Mesenchymal stem cell (in vitro differentiated cells and primary cell): ENCODE measurements at places on chromosomes 5 and 9.
A peak's percentile ranks its signal among the peaks of the same experiment; 100 is the strongest.

GRCh38 chr9:107929443-107929842 is 439.9 kb upstream of the KLF4 start:
- no peaks in the 10 kb centered on the region for H3K4me1 ChIP-seq
- H3K4me3 ChIP-seq, result no peak overlapping the region
- no peaks in the 10 kb centered on the region for H3K36me3 ChIP-seq
- peak; percentile 80 for DNase-seq
- H3K27ac ChIP-seq, result no peak overlapping the region
- no peaks in the 10 kb centered on the region for H3K27me3 ChIP-seq

GRCh38 chr9:4243877-4244812 is 55.7 kb downstream of the GLIS3 start:
- H3K4me1 ChIP-seq, result peaks cover 9% of the 10 kb centered on the region
- H3K27me3 ChIP-seq, result no peaks in the 10 kb centered on the region
- peaks cover 3% of the 10 kb centered on the region for H3K36me3 ChIP-seq
- H3K27ac ChIP-seq, result peak overlapping the region; percentile 39

- no peak overlapping the region for H3K27ac ChIP-seq
- H3K27me3 ChIP-seq, result peaks cover 2% of the 10 kb centered on the region
- DNase-seq, result peak; percentile 32
- H3K4me3 ChIP-seq, result no peak overlapping the region
- H3K36me3 ChIP-seq, result no peaks in the 10 kb centered on the region
Measured at GRCh38 chr5:15463231-15463980, 36.6 kb upstream of the FBXL7 start.

GRCh38 chr5:170277867-170278281 is 19.7 kb downstream of the LCP2 start:
- H3K27me3 ChIP-seq, result peaks cover 25% of the 10 kb centered on the region
- H3K36me3 ChIP-seq, result no peaks in the 10 kb centered on the region
- no peak overlapping the region for H3K27ac ChIP-seq
- no peak overlapping the region for H3K4me3 ChIP-seq
- DNase-seq, result no peak
- H3K4me1 ChIP-seq, result peaks cover 3% of the 10 kb centered on the region

- H3K36me3 ChIP-seq, result no peaks in the 10 kb centered on the region
- no peaks in the 10 kb centered on the region for H3K27me3 ChIP-seq
- H3K27ac ChIP-seq, result no peak overlapping the region
- H3K4me1 ChIP-seq, result no peaks in the 10 kb centered on the region
- H3K4me3 ChIP-seq, result no peak overlapping the region
Measured at GRCh38 chr5:95668728-95669127, 14.1 kb downstream of the SPATA9 start.

DNA sequence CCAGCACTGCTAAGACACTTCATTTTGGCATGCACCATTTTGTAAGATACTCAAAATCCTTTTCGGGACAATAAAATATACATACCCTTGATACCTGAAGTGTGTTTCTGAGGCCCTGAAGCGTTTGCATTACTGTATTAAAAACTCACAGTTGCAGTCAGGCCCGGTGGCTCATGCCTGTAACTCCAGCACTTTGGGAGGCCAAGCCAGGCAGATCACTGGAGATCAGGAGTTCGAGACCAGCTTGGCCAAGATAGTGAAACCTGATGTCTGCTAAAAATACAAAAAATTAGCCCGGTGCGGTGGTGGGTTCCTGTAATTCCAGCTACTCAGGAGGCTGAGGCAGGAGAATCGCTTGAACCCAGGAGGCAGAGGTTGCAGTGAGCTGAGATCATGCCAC is 2.5 kb upstream of the EIF4EBP3 start:
- no peaks in the 10 kb centered on the region for H3K27me3 ChIP-seq
- no peak overlapping the region for H3K4me3 ChIP-seq
- peaks cover 60% of the 10 kb centered on the region for H3K36me3 ChIP-seq
- no peak overlapping the region for H3K27ac ChIP-seq
- H3K4me1 ChIP-seq, result peaks cover 26% of the 10 kb centered on the region

DNA sequence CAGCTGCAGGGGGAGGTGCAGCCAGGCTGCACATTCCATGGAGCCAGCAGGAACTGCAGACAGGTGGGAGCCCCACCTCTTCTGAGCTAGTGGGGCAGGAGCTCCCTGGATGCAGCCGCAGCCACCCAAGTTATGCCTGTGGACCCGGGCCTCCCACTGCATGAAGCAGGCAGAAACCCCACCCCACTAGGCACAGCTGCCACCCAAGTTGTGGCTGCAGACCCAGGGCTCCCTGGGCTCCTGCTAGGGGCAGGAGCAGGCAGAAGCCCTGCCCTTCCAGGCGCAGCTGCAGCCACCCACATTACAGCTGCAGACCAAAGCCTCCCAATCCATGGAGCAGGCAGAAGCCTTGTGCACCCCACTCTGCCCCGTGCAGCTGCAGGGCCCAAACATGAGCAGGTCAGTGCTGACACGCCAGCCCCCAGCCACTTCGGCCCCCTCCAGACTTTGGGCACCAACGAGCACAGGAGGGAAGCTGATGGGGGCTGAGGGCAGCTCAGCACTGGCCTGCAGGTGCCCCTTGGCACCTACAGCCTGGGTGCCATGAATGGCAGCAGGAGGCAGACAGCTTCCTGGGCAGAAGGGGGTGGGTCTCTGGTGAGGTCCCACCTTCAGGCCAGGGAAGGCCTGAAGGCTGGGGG is 106.9 kb downstream of the C9orf50 start:
- no peaks in the 10 kb centered on the region for H3K27me3 ChIP-seq
- H3K4me1 ChIP-seq, result no peaks in the 10 kb centered on the region
- H3K36me3 ChIP-seq, result no peaks in the 10 kb centered on the region
- DNase-seq, result no peak

GRCh38 chr9:31612336-31613030 is 772.0 kb upstream of the ACO1 start:
- H3K4me3 ChIP-seq, result no peak overlapping the region
- no peaks in the 10 kb centered on the region for H3K4me1 ChIP-seq
- no peak overlapping the region for H3K27ac ChIP-seq
- H3K27me3 ChIP-seq, result no peaks in the 10 kb centered on the region

- no peaks in the 10 kb centered on the region for H3K4me1 ChIP-seq
- H3K27me3 ChIP-seq, result no peaks in the 10 kb centered on the region
Measured at GRCh38 chr5:180540050-180540694, 46.0 kb downstream of the CNOT6 start.

DNA sequence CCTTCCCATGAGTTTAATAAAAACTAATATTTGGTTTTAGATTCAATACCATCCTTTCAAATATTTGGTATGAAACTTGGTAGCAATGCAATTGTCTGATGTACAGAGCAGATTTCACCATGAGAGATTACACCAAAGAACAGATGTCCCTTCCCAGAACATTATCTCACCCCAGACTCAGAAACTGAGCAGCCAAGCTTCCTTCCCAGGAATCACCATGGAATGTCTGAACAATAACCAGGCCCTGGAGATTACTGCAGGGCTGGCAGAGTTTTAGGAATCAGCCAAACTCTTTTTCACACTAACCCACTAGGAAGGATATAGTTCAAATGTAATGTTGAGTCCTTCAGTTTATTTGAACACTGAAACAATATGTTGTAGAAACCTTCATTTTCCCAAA is 23.9 kb downstream of the CLTA start:
- H3K27ac ChIP-seq, result peak overlapping the region; percentile 33
- peaks cover 12% of the 10 kb centered on the region for H3K4me1 ChIP-seq
- peak; percentile 61 for DNase-seq
- peaks cover 90% of the 10 kb centered on the region for H3K36me3 ChIP-seq
- no peaks in the 10 kb centered on the region for H3K27me3 ChIP-seq

GRCh38 chr9:95004411-95005277 is 278.1 kb downstream of the AOPEP start:
- peak overlapping the region; percentile 95 for H3K27ac ChIP-seq
- H3K4me1 ChIP-seq, result no peaks in the 10 kb centered on the region
- H3K36me3 ChIP-seq, result peaks cover 16% of the 10 kb centered on the region
- no peaks in the 10 kb centered on the region for H3K27me3 ChIP-seq

DNA sequence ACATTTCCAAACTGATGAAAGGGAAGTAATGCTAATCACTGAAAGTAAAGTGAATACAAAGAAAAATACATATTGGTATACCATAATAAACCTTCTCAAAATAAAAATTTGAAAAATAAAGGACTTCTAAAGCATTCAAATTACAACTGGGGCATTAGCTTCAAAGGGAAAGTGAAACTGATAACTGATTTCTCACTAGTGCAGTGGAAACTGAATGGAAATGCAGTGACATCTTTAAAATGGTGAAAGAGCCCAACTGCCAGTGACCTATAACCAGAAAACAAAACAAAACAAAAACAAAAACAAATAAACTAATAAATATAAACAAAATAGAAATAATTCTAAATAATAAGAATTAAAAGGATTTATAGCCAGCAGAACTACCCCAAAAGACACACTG is 297.5 kb upstream of the GRIN3A start:
- H3K36me3 ChIP-seq, result no peaks in the 10 kb centered on the region
- H3K4me3 ChIP-seq, result no peak overlapping the region
- H3K4me1 ChIP-seq, result no peaks in the 10 kb centered on the region

DNA sequence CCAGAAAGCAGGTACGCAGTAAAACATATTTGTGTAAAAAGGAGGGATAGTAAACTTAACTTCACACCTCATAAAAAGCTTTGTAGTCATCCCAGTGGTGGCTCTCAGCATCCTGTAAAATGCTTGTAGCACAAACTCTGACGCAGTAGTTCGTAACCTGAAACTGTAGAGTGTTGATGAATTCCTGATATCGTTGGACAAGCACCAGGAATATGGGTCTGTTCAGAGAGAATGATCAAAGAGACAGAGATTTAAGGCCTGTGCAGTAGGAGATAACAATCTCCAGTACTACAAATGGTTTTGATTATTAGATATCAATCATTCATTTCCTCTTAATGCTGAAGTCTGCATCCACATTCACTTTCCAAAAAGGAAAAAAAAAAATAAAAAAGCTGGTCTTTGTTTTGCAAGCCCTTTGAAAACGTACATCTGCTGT is 148.5 kb downstream of the KIAA0825 start:
- no peak for DNase-seq
- H3K4me3 ChIP-seq, result no peak overlapping the region
- H3K27me3 ChIP-seq, result no peaks in the 10 kb centered on the region
- no peaks in the 10 kb centered on the region for H3K4me1 ChIP-seq
- H3K27ac ChIP-seq, result no peak overlapping the region
